CD4-positive, alpha-beta T cell treated with Interleukin-15 for 4 hours (primary cell): ENCODE measurements at places on chromosomes 2 and 18.

DNA sequence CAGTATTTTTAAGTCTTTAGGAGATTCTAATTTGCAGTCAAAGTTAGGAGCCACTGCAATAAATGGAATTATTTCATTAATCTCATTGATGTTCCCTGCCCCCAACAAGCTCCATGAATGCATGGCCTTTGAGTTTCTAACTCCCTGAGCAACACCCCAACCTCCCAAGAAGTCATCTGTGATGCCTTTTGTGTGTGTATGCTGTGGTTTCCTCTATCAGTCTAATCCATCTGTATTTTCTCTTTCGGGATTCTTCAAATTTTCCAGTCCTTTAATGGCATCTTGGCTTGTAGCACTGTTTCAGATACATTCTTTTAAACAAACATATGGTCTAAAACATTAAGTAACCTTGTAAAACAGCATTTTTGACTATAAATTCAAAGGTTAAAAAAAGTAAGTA, 16.8 kb downstream of the SERPINB10 start:
- DNase-seq = no peak

GRCh38 chr2:55431982-55432627, 12.4 kb upstream of the CCDC88A start:
- peak; percentile 30 for DNase-seq

GRCh38 chr2:233456111-233456510, 101.8 kb downstream of the DGKD start:
- no peak for DNase-seq

GRCh38 chr2:16179701-16180416, 239.5 kb downstream of the MYCN start:
- DNase-seq = no peak

DNA sequence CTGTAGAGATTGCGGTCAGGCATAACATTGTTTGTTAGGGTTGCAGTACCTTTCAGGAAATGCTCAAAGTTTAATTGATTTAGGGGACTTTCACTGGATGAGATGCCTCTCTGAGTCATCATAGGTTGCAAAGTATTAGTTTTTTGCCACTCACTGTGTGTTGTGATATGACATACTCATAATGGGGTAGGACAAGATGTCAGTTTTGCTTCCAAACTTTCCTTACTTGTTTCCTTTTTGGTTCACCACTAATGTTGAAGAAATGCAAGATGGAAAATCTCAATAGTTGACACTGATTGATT, 35.0 kb upstream of the PTH2R start:
- no peak for DNase-seq

DNA sequence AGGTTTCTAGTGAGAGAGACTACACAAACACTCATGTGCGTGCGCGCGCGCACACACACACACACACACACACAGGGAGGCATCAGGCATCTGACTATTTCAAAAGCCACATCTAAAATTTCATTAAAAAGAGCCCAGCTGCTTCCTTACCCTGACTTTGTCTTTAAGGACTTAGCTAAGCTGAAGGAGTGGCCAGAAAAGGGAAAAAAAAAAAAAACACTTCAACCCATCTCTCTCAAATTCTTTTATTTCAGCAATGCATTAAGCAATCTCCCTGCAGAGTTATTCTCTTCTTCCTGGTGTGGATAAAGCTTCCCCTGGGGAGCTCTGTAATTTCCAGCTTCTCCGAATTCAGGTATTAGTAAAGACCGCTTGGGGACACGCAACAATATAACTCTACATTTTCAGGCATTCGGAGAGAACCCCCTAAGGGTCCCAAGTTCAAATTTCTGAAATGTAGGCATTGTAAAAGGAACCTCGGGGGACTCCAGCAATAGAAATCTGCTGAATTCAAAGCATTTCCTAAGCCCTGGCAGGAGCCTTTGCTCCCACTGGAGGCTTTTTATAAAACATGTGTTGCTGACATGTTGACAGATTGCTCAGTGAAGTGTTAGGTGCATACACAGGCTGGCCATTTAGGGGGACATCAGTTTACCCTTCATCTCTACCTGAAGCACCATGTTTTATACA, 67.0 kb downstream of the ZNF521 start:
- no peak for DNase-seq

DNA sequence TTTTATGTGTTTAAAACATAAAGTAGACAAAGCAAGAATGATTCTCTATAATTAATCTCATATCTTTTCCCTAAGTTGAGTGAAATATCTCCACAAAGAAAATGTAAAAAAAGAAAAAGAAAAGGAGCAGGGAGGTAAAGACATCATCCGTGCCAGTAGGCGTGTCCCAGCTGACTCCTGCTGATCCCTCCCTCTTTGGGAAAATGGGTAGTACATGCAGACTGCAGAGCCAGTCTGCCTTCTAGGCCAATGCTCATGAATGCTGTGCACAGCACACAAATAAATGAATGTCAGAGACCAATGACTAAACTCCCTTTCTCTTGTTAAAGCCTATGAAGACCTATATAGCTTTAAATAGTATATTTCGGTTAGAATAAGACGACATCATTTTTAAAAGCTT, 64.7 kb downstream of the RAPH1 start:
- no peak for DNase-seq

- DNase-seq = peak; percentile 59
Measured at GRCh38 chr2:189698020-189698887, 23.8 kb downstream of the ANKAR start.

- peak; percentile 63 for DNase-seq
Measured at GRCh38 chr2:130332271-130333073, 10.2 kb upstream of the IMP4 start.

GRCh38 chr2:190304404-190304803, 15.2 kb downstream of the HIBCH start:
- no peak for DNase-seq

GRCh38 chr2:12320991-12321641, 395.6 kb upstream of the TRIB2 start:
- no peak for DNase-seq

GRCh38 chr2:199907008-199907714, 3.9 kb upstream of the C2orf69 start:
- no peak for DNase-seq

GRCh38 chr2:169891593-169892298, 64.5 kb downstream of the UBR3 start:
- DNase-seq = no peak

DNA sequence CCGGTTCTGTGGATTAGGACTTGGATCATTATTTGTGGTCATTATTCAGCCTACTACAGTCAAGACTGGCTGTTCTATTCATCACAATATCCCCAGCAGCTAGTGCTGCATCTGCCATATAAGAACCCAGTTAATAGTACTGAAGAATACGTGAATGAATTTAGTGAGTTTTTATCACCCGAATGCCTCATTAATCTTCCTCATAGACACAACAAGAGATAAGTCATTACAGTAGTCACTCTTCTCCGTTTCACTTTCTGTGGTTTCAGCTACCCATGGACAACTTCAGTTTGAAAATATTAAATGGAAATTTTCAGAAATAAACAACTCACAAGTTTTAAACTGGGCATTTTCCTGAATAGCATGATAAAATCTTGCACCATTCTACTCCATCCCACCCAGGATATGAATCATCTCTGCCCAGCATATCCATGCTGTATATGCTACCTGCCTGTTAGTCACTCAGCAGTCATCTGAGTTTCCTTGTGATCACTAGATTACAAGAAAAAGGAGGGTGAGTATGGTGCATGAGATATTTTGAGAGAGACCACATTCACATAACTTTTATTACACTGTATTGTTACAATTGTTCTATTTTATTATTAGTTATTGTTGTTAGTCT, 363.7 kb upstream of the CHAC2 start:
- DNase-seq = no peak

GRCh38 chr2:44010266-44010665, 14.5 kb upstream of the LRPPRC start:
- no peak for DNase-seq

DNA sequence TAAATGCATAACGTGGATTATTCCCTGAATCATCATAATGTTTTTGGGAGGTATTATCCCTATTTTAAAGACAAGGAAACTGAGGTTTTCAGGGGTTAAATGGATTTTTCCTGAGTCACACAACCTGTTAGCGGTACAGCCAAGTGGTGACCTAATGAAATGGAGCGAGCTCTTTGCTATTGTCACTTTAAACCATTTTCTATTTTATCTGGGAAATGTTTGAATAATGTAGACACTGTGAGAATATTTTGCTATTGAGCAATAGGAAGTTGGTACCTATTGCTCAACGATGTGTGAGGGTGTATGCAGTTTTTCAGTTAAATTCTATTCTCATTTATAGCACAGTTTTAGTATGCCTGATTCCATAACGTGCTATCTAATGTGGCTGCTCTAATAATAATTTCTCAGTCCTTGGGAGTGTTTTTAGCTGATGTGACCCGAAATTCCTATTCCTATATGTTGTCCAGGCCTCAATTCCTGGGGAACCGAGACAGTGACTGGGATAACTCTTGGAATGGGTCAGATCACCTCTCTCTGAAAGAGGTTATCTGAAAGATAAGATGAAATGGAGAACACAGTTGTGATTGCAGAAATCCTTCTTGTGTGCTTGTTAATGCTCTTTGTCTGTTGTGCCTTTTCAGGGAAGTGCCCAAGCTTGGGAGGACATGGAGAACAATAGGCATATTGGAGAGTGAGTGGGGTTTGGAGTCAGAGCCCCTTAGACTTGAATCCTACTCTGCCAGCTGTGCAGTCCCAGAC, 38.4 kb downstream of the ABCB11 start:
- DNase-seq = no peak

DNA sequence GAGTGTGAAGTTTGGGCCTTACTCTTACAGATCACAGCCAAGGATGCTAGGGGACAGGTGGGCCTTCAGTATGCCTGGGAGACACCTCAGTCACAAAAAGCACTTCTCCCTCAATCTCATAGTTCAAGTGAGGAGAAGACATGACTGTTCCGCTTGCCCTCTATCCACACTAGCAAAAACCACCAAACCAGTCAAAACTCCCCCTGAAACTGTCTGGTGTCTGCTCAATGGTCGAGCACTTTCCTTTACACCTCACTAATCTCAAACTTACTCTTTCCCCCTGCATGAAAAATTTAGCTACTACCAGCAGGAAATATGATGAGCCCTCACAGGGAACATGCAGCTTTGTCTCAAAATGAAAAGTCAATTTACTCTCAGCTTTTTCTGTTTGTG, 232.2 kb downstream of the TRIB2 start:
- no peak for DNase-seq

- DNase-seq = no peak
Measured at GRCh38 chr2:121694398-121695170, 42.1 kb downstream of the NIFK start.
